ENCODE measurements at places on chromosomes 5 and 9.

- DNase-seq = no peak
These were observed 81.8 kb upstream of the MAP3K1 start for GRCh38 chr5:56733580-56733979.

DNA sequence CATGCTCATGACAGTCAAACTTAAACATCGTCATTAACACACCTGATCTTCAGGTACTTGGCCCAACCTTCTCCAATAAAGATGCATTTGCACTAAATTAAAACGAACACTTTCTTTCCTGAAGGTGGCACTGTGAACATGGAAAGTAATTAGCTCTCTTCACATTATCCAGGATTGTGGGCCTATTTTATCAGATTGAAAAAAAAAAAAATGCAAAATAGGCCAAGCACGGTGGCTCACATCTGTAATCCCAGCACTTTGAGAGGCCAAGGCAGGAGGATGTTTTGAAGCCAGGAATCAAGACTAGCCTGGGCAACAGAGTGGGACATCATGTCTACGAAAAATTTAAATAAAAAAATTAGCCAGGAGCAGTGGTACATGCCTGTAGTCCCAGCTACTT is 14.4 kb upstream of the CDC20B start:
- DNase-seq = no peak

GRCh38 chr9:34556949-34557348 is 32.6 kb downstream of the CNTFR start:
- DNase-seq = no peak

GRCh38 chr5:14665101-14665822 is 744 bp downstream of the OTULIN start:
- DNase-seq = peak; percentile 63

DNA sequence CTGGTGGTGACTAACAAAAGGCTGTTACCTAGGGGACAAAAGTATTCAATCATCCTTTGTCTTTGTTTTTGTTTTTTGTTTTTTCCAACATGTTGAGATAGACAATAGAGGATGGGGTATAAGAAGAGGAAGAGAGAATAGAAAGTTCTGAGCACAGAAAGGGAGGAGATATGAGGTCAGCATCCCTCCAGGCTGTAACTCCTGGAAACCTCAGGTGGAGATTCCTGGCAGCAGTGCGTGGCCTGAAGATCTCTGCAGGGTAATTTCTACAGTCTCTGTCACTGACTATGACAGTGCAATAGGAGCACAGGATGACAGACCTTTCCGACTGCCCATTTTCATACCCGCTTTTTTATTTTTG is 112.1 kb downstream of the ADRB2 start:
- DNase-seq = no peak

DNA sequence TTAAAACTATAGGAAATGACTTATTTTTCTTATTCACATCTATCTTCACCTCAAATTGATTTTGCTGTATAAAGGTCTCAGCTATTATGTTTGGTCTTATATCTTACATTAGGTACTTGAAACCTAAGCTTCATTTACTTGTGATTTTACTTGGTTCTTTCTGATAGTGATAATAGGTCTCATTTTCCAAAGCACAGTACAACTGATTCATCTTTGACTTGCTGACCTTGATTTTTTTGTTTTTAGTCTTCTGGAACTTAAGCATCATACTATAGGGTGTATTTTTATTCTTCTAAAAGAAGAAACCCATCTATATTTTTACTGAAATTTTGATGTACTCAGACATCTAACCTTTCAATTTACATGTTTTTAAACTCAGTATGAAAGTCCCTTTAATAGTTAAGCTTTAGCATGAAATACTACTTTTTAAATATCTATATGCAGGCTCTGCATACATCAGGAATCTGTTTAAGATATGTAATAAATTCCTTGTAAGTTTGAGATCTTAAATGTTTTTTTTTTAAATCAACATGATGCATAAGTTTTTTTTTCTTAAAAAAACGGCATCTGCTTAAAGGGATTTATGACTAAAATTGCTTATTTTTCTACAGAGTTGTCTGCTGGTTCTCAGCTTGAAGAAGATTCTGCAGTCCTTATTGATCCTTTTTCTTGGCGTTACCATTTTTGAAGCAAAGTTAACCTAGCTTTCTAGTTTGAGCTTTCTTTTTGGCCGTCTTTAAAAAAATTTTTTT is 13.3 kb downstream of the MATR3 start:
- no peak for DNase-seq

DNA sequence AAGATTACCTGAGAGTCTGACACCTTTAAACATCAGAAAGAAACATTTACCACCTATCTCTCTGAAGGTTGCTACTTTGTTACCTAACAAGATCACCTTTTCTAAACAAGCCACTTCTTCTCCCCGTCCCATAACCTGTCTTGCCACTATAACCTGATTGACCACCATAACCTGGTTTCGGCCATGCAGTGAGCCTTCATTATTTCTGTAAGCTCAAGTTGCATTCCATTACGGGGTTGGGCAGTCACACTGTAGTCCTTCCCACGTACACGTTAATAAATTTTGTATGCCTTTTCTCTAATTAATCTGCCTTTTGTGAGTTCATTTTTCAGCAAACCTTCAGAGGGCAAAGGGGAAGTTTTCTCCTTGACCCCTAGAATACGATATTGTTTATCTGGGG is 28.0 kb upstream of the CCNG1 start:
- no peak for DNase-seq

DNA sequence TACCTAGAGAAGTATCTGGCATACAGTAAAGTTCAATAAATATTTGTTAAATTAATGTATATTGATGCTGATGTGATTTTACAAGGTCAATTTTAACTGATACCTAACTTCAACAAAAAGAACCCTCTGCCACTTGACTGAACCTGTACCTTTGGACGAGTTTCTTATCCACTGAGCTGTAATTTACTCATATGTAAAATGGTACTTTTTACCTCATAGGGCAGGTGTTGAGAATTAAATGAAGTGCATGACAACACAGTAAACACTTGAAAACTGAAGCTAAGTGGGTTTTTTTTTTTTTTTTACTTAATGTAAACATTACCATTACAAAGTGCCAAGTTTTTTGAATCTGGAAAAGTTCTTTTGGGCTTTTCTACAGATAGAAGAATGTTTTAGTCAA is 15.4 kb downstream of the NIPSNAP3B start:
- no peak for DNase-seq

DNA sequence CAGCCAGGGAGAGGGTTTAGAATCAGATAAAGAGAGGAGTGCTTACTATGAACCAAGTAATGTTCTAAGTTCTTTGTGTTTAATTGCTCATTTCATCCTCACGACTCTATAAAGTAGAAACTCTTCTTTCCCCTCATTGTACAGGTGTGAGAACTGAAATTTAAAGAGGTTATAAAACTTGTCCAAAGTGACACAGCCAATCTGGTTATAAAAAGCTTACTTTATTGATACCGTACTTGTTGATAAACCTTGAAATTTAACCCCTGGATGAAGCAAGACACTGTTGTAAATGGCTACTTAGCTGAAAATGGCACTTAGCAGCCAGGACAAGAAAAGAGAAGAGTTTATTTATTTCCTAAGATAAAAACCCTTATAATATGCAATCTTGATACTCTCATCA is 702.4 kb downstream of the KCTD16 start:
- DNase-seq = no peak

DNA sequence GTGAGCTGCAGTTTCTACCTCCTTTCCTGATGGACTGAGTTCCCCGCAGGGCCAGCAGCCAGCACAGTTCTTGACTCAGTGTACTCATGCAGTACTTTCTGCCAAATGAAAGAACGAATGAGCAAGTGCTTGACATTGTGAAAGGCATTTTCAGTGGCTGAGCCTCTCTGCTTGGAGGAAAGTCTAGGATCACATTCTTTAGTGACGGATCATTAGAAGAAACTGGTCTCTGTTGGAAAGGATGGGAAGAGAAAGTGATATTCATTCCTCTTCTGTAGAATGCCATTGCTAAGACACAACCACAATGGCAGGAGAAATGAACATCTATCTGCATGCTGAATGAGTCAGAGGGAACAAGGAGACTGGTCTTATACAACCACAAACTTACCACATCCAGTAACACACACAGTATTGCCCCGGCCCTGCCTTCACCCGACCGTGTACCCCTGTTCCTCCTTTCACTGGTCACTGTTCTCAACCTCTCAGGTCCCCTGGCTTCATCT is 206.9 kb downstream of the CRB2 start:
- DNase-seq = peak; percentile 65

DNA sequence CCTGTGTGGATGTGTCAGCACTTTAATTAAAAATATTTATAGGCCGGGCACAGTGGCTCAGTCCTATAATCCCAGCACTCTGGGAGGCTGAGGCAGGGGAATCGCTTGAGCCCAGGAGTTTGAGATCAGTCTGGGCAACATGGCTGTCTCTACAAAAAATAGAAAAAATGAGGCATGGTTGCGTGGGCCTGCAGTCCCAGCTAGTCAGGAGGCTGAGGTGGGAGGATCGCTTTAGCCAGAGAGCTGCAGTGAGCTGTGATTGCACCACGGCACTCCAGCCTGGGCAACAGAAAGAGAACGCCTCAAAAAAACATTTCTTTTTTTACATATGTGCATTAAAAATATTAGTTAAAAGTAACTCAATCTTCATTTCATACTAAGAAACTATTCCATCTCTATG is 6.2 kb downstream of the TBC1D9B start:
- no peak for DNase-seq

GRCh38 chr9:32404856-32405255 is 20.4 kb downstream of the ACO1 start:
- DNase-seq = no peak

DNA sequence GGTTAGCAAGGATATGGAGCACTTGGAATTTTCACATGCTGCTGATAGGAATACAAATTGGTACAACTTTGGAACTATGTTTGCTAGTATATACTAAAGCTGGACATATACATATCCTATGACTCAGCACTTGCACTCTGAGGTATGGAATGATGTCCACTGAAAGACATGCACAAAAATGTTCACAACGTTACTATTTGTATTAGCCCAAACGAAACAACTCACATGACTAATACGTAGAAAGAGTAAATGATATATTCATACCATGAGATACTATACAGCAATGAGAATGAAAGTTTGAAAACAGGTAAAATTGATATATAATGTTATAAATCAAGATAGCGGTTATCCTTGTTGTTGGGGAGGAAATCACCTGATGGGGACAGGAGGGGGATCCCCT is 45.5 kb upstream of the CDC42SE2 start:
- peak; percentile 44 for DNase-seq

GRCh38 chr9:82109626-82110025 is 121.1 kb downstream of the SPATA31D1 start:
- no peak for DNase-seq

GRCh38 chr9:100448266-100448665 is 21.3 kb downstream of the MSANTD3 start:
- no peak for DNase-seq

DNA sequence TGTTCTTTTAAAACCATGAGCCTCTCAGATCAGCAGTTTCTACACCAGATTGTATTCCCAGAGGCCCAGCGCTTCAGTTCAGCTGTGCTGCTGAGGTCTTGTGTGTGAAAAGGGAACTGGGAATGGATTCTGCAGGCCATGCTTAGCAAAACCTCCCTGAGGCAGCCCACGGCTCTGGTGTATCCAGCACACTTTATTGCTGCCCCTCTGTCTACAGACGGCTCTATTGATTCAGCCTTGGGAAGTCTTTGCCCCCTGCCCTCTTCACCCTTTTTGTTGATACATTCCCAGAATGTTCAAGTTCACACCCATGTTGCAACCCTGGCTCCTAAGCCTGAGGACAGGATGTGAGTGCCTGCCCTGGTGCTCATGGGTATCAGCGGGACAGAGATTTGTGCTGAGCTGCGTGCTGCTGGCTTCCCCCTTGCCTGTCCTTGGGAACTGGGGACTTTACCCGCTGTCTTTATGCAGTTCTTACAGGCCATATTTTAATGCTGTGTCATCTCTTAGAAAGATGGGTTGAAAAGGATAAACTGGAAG is 37.3 kb downstream of the ARHGAP26 start:
- peak; percentile 28 for DNase-seq

GRCh38 chr9:13586587-13587374 is 307.3 kb upstream of the MPDZ start:
- no peak for DNase-seq

GRCh38 chr5:147307170-147307569 is 72.3 kb downstream of the STK32A start:
- no peak for DNase-seq

GRCh38 chr5:130520211-130520610 is 615.9 kb downstream of the CHSY3 start:
- DNase-seq = no peak

DNA sequence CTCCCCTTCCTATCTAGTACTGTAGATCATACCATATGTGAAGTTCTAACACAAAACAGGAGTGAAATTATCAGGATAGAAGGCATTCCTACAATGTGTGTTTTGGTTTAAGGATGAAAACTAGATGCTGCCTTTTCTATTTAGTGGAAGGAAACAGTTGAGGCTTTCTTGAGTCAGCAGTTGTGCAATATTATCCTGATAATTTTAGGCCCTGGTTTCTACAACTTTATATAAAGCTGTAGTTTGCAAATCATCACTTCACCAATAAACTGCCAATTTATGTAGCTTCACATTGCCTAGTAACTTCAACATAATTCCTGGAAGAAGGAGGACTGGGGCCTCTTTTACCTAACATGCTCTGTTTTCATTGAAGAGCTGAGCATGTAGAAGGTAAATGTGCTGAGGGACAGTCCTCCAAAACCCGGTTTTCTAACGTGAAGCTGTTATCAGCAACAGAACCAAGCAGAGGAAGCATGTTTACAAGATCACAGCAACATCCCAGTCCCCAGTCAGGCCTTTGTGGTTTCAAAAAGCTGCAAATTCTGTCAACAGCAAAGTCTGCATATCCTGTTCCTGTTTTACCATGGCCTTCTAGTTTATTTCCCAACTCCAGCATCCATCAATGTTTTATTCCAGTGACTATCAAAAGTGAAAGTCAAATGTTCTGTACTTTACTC is 513.4 kb upstream of the MEF2C start:
- DNase-seq = peak; percentile 79

DNA sequence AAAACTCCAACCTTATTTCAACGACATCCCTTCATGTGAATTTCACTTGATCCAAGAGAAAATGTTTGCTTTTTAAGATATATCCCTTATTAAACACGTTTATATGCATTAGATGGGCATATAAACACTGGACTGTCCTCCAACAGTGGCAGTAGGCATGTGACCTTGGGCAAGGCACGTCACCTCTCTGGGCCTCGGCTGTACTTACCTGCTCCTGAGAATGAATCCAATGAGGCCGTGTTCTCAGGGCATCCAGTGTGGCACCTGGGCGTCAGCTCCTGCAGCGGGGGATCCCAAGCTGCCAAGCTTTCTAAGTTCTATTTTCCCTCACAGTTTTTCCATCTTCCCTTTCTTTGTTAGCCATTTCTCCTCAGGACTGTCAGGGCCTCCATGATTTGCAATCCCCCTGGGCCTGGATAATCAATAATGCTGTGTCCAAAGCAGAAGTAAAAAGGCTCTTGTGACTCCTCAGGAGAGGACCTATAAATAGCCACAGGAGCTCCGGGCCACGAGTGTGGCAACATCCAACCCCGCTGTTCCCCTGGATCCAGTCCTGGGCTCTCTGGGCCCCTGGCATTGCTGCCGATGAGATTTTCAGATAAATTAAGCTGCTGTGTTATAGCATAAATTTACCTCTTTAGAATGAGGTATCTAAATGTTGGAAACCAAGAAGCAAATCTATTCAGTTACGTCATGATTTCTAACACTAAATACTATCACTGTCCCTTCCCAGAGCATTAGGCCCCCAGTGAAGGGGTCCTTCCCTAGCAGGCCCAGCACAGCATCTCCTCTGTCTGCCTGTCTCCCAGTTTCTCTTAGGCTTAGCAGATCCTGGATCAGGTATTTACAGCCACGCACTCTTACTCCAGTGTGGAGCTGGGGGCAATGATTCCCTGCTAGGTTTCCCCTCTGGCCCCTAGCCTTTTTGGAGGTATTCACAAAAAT is 76.8 kb downstream of the PTPN3 start:
- DNase-seq = no peak

GRCh38 chr9:76292658-76293057 is 101.6 kb downstream of the RFK start:
- DNase-seq = no peak

All from GM12865 (cell line).